MCF 10A (cell line): ENCODE measurements at places on chromosomes 5 and 9.
A peak's percentile ranks its signal among the peaks of the same experiment; 100 is the strongest.

DNA sequence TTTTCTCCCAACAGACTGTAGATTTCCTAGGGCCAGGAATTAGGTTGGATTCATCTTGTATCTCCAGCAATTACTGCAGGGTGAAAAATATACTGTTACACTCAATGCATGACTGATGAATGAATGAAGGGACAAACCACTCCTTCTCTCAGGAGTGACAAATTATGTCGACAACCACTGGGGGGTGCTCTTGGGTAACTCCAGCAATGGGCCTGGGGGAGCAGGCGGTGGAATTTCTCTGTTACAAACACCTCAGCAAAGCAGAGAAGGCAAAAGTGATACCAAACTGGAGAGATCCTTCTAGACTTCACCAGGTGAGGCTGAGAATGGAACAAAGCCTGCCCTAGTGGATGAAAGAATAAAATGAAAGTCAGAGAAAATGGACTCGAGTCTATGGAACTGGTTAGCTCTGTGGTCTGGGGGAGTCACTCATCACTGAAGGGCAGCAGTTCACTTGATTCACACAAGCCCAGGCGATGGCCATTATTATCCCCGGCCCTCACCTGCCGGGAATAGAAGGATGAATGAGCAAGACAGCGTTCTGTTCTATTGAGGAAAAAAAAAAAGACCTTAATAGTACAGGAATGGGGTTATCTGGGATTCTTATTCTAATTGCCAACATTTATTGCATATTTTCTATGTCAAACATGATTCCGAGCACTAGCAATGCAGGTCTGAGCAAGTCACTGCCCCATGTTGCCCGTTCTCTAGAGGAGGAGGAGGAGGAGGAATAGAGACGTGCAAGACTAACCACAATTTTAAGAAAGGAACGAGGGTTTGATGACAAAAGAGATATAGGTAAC is 341.1 kb downstream of the ASTN2 start:
- peak; percentile 63 for DNase-seq

DNA sequence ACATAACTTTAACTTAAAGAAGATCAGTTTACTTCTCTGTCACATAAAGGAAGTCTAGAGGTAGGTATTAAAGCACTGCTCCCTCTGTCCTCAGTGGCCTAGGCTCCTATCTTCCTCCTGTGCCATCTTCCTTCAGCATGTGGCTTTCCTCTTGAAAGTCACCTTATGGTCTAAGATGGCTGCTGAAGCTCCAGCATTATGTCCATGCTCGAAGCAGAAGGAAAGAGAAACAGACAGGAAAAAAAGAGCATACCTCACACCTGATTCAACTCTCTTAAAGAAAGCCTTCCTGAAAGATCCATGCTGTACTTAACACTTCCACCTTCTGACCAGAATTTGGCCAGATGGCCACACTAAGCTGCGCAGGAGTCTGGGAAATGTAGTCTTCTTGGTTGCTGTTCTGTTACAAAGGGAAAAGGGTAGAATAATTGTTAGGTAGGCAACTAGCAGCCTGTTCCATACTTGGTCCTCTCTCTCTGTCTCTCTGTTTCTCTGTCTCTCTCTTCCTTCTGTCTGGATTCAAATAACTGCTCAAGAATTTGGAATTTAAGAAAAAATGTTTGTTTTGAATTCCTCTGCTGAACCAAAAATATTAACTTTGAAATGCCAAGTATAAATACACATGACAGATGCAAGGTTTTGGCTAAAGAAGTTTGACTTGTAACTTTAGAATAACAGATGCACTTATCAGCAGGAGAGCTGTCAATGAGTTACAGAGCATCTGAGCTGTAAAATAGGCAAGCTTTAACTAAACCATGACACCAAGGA is 16.0 kb downstream of the TMEM174 start:
- no peak for DNase-seq

- DNase-seq, result no peak
Measured at GRCh38 chr9:33265211-33265865, 489 bp downstream of the CHMP5 start.

DNA sequence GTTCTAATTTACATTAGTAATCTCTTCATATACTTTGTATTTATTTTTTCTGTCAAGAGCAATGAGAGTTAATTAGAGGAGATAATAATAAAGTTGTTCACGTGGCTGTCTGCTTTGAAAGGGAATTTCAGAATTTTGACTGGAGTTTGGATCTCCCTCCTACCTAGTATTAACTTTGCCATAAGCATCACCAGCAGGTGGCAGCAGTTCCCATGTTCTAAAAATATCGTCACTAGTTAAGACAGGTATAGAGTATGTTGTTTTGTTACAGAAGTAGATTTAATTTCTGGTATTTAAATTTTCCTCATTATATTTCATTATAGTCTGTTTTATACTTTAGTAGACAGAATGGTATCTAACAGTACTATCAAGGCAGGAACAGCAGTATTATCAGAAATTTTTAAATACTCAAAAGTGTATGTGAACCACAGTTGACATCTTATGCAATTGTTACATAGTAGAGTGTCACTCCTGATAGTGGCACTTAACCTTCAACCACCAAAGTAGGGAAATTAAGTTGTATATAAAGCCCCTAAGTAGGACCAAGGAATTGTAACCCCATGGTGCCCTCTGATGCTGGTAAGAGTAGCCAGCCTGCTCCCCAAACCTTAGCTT is 20.4 kb downstream of the GNPDA1 start:
- DNase-seq, result peak; percentile 88

GRCh38 chr5:39219437-39219836 is at the start of gene FYB1:
TSS of gene FYB1 (minus strand) at chr5:39219563. CDS start at chr5:39202960, 16,603 bp downstream.
- DNase-seq, result peak; percentile 78

- DNase-seq, result no peak
Measured at GRCh38 chr5:122702524-122702875, 72.4 kb upstream of the SNX2 start.

DNA sequence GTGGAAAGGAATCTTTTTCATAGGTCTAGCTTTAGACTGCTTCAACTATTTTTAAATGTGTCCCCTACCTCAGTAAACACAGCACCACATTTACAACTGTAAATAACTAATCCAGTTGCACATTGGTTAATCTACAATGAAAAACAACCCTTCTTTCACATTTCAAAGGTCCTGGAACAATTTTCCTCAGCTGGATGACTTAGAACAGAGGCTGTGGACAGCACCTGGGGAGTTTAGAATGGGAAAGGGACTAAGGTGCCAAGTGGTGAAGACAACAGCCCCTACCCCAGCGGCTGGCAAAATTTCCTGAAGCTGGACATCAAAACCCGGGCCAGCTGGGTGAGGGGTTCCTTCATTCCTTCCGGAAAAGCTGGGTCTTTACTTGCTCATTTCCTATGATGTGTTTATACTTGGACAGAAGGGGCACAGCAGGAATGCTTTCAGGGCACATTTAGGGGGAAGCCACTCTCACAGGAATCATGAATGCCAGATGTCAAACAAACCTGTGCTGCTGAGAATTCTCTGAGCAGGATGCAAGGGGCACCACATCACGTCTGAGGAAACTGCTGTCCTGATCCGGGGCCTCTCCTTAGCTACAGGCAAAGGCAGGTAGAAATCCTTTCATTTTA is 158.3 kb downstream of the NR2F1-AS1 start:
- DNase-seq, result no peak

- no peak for DNase-seq
Measured at GRCh38 chr5:97576956-97577355, 393.9 kb upstream of the RIOK2 start.

- DNase-seq, result no peak
Measured at GRCh38 chr9:91065231-91066041, 263.8 kb downstream of the SYK start.
